ENCODE measurements at places on chromosomes 7 and 10.

GRCh38 chr7:150966002-150966401 lies 12.1 kb downstream of the KCNH2 start:
- no peak for DNase-seq

DNA sequence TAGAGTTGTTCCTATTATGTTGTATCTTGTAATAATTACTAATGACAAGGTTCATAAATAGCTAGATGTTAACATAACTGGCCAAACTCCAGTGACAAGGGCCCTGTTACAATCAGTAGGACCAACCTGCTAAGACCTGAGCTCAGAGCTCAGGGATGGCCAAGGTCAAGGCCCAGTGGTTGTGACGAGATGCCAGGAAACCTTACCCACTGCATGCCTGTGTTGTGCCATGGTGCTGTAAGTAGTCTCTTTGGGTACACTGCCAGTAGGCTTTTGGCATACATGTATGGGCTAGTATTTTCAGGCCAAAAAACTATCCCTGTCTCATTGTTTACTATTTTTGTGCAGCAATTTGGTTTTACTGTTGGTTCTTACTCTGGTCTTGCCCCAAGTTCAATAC lies 7.9 kb upstream of the IDI2 start:
- no peak for DNase-seq

DNA sequence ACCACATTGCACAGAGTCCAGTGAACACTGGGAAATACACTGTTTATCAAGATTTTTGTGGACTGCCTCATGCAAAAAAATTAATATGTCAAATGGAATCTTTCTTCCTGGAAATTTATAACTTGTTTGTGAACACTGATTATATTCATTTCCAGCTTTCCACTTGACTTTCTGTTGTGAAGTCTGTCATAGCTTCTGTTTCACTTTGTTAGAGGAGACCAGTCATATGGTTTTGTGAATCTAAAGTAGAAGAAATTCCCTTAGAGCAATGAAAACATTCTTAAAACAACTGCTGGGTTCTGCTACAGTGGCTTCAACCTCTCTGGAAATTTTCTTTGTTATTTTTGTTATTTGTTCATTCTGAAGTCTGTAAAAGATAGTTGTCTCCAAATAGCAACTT lies 349.5 kb upstream of the NFE2L3 start:
- no peak for DNase-seq

- no peak for DNase-seq
Measured at GRCh38 chr7:134375206-134375605, 58.5 kb upstream of the SLC35B4 start.

DNA sequence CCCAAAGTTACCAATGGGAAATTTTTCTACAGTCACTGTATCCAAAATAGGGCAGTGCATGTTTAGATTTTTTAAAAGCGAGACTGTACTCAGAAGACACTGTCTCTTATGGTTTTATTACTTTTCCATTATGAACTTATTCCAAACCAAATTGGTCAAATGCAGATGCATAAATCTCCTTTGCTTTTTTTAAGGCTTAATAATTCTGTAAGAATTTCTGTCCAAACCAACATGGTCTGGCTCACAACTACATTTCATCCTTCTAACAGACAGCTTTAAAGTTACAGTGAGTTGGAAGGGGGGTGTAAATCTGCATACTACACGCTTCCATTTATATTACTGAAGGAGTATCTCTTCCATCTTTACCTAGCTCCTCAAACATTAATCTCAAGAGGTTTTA lies 199.2 kb downstream of the SLC25A13 start:
- DNase-seq = peak; percentile 30

- DNase-seq = no peak
Measured at GRCh38 chr7:137395420-137395819, 51.9 kb upstream of the PTN start.

- no peak for DNase-seq
Measured at GRCh38 chr10:127939786-127940330, 33.0 kb downstream of the PTPRE start.

- DNase-seq = peak; percentile 99
Measured at GRCh38 chr10:73906524-73907447, 4.1 kb upstream of the PLAU start.

DNA sequence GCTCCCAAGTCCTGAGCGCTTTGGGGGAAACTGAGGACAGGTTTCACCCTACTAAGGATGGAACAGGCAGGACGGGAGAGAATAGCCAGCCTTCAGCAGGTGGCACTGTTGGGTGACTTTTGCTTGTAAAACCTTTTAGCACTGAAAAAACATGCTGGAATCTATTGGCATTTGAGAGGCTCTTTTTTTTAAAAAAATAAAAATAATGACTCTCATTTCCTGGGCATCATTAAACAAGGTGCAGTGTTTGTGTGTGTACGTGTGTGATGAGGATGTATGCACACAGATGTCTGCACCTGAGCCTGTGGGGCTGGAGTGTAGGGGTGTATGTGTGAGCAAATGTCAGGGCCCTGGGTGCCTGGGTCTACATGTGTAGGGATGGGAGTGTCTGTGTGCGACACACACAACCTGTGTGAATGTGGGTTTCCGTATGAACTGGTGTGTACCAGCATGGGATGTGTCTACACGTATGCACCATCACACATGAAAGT lies 177.9 kb downstream of the RPS24 start:
- DNase-seq = peak; percentile 59

DNA sequence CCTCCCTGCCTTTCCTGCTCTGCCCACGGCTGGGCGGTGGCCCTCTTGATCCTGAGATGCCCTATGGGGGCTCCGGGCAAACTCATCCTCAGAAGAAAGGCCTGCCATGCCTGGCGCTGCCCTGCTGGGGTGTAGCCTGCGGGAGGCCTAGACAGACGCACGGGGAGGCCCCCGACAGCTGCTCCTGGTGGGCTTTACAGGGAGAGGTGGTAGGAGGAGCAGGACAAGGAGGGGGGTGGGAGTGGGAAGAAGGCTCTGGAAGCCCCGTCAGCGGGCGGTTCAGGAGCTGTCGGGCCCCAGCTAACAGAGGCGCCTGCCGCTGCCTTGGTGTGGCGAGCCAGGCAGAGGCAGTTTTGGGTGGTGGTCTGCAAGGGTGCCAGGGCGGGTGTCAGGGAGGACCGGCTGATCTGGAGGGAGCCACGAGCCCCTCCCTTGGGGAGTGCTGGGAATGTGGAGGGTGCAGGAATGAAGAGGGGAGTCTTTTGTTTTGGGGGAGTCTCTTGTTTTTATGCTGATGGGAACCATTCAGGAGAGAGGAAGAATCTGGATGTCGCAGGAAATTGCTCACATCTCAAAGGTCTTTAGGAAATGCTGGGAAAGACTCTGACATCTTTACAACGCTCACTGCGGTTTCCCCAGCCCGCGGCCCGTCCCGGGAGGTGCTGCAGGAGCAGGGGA lies 63.5 kb downstream of the CFAP46 start:
- no peak for DNase-seq

DNA sequence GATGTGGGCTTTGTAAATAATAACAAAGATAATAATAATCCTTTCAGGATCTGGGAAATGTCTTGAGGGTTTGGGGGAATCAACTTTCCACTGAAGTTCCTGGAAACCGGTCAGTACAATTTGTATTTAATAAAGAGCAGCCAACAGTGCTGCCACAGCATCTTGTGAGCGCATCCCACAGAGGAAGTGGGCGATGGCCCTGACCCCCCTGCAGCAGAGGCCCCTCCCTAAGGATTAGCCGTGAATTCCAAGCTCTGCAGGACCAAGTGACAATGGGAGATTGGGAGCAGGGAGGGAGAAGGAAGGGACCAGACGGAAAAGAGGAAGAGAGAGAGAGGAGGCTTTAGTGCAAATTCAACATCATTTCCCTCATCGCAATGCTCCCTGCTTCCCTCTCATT lies 349.2 kb downstream of the RNLS start:
- DNase-seq = no peak

DNA sequence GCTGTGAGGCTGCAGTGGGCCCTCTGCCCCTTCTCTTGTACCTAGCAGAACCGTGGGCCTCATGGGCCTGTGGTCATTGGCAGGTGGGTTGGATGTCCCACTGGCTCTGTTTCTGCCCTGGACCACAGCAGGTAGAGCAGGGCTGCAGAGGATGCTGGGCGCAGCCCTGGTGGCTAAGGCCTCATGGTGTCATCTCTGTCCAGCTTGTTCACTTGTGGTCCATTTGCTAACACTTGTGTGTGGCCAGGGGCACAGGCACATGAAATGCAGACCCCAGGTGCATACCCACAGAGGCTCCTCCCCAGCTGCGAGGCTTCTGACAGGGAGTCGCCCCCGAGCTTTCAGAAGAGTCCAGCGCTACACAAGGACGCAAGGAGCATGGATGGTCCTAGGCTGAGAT lies 22.4 kb upstream of the TBRG4 start:
- DNase-seq = no peak

DNA sequence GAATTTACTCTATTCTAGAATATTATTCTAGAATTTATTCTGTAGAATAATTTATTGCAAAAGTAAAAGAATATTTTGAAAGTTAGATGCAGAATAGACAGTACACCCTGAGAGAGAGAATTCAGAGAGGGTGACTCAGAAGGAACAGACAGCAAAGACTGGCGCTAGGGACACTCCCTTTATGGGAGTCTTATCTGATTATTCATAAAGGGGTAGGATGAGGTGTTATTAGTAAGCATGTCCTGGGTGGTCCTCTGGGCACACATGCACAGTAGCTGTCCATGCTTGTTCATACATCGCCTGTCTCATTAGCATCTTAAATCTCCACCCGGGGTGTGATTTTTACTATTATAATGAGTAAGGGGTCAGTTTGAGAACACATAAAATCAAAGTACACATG lies 100.1 kb downstream of the XPNPEP1 start:
- peak; percentile 51 for DNase-seq

- peak; percentile 83 for DNase-seq
Measured at GRCh38 chr10:114174695-114175188, 739 bp upstream of the CCDC186 start.

DNA sequence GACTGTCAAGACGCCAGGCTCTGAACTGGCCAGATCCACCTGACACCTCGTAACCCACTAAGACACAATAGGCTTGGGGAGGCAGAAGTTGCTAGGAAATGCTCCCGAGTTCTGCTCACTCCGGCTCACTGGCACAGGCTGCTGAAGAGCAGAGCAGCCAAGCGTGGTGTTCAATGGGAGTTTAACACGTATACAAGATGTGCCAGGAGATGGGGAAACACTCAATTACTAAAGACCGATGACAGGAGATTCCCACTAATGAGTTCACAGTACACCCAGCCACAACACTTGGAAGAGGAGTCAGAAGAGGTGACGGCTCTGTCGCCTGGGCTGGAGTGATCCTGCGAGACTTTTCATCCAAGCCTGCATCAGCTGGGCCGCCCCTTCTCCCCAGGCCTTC lies 303.4 kb downstream of the GFRA1 start:
- no peak for DNase-seq

GRCh38 chr10:25556457-25556856 lies 377.6 kb upstream of the MYO3A start:
- peak; percentile 97 for DNase-seq

DNA sequence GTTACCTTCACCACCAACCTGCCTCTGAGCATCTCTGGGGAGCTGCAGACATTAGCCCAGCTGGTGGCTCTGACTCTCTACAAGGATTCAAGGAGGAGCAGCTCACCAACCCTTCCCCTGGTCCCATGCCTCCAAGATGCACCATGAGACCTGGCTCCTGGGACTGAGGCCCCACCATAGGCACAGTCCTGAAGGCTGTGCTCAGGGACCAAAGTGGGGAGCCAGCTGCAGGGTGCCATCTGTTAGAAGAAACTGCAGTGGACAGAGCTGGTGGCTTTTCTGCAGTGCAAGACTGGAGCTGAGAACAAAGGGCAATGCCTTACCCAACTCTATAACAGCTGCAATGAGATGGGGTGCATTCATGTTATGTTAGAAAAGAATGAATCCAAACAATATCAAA lies 581.6 kb downstream of the TCERG1L start:
- no peak for DNase-seq

- DNase-seq = no peak
Measured at GRCh38 chr10:118974951-118975350, 54.6 kb upstream of the NANOS1 start.

- DNase-seq = peak; percentile 64
Measured at GRCh38 chr7:33185786-33186185, 56.4 kb downstream of the BBS9 start.

GRCh38 chr10:127836966-127837365 lies 55.8 kb downstream of the CLRN3 start:
- DNase-seq = peak; percentile 6

GRCh38 chr7:144437370-144438191 lies 34.1 kb upstream of the NOBOX start:
- peak; percentile 82 for DNase-seq

DNA sequence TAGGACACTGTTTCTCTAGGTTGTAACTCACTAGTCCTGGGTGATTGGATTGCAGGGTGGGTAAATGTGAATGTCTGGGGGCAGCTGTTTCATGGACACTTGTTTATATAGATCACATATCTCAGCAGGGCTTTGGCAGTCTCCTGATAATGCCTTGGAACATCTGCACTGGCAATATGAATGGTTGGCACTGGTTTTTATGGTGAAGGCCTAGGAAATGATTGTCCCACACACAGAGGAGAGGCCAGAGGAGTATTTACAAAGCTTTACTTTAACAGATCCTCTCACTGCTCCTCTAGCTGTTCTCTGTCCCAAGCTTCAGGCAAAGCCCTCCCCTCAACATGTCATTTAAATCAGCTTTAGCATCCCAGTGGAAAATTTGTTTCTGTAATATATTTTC lies 171.3 kb upstream of the STEAP4 start:
- DNase-seq = no peak

GRCh38 chr10:132989476-132990415 lies 47.4 kb upstream of the CFAP46 start:
- no peak for DNase-seq

GRCh38 chr10:33661580-33662336 lies 327.3 kb upstream of the NRP1 start:
- no peak for DNase-seq

GRCh38 chr10:113171662-113172061 lies 221.6 kb downstream of the TCF7L2 start:
- DNase-seq = no peak

All from amniotic epithelial cell (primary cell).